ENCODE measurements at places on chromosomes 7 and 10. TPM values are rescaled to one million over a fixed set of nuclear protein-coding genes. Genes with fewer than 3 reads are reported as not detected.

- peak; percentile 22 for DNase-seq
Measured at GRCh38 chr7:84100866-84101265, 93.7 kb downstream of the SEMA3A start.

DNA sequence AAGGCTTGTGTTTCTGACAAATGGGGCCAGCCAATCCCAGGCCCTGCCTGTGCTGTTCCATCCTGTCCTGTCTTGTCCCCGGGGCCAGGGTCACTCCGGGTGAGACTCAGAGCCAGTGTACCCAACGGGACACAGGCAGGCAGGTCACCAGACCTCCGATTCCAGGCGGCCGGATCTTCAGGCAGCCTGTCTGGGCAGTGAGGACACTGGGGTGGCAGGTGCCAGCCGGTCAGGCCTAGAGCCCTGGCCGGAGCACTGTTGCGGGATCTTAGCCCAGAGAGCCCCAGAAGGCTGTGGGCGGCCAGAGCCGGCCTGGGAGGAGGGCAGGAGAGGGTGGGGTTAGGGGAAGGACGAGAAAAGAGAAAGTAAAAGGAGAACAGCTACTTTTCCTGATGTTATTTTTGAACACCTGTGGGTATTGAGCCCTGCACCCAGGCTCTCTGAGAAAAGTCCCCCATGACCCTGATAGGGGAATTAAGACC is 134.3 kb upstream of the TNRC18 start:
- DNase-seq: no peak

Gene STEAP1
- total RNA-seq: 18.7 TPM

Gene UNCX
- total RNA-seq: not detected

Gene IL15RA
- total RNA-seq: 1.6 TPM

Gene FOXI2
- total RNA-seq: not detected

Gene TMEM213
- total RNA-seq: not detected

Measured in HFFc6 (cell line).